ENCODE measurements at places on chromosomes 3 and 15.

DNA sequence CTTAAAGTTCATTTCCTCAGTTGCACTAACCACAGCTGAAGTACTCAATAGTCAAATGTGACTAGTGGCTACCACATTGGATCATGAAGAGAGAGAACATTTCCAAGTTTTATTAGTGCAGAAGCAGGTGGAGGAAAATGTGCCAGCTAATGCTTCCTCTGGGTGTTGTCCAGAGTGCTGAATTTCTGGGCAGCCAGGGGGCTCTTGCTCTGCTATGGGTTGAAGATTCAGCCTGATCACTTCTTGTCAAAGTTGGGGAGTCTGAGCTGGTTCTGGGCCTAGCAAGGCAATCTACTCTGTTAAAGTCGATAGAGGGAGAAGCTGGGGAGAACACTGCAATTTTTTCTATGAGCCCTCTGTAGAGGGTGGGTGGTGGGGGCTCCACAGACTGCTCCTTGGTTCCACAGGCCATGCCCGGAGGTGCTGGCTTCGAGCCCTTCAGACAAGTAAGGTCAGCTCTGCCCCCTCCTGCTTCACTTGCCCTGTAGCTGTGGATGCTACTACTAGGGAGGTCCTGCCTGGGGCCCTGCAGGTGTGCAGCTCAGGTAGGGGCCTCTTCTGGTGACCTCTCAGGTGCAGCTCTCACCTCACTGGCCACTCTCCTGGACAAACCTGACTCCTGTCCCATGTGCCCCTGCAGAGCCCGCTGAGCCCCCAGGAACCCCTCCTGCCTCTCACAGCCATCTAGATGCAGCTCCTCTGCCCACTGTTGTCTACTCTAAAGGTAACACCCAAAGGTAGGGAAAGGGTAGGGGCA, 8.2 kb downstream of the ALG3 start:
- no peak for DNase-seq

- DNase-seq, result no peak
Measured at GRCh38 chr3:127714125-127714571, 41.4 kb downstream of the ABTB1 start.

DNA sequence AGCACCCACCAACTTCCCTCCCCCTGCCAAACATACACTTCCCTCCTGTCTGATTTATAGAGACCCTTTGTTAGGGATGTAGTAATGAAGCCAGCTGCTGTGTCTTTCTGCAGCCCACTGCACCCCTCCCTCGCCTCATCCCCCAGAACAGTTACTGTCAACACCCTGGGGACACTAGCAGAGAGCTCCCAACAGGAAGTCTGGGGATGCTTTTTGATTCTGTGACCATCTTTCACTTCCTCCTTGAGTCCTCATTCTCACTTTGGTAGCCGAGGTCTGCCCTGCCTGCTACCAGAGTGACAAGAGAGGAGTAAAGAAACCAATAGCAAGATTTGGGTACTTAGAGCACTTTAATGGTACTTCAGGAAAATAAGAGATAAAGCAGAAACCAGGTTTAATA, 201.6 kb downstream of the SATB1 start:
- DNase-seq, result peak; percentile 84

- DNase-seq, result peak; percentile 87
Measured at GRCh38 chr15:85296615-85297402, 83.6 kb upstream of the AKAP13 start.

DNA sequence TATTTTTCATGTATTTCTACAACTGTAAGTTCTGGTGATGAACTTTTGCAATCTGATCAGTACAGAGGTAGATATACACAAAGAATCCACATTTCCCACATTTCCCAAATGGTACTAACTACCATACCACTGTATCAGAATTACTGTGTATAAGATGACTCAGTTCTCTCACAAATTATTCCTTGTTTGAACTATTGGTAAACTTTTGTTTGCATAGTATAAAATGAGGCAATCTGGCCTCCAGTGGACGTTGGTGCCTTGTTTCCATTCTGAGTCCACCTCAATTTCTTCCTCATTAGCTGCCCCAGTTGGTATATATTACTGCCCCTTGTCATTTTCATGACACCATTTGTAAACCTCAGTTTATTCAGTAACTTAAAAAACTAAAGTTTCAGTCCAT, 38.5 kb downstream of the SPTSSB start:
- DNase-seq, result no peak

- no peak for DNase-seq
Measured at GRCh38 chr3:100325827-100326226, 8.7 kb upstream of the NIT2 start.

DNA sequence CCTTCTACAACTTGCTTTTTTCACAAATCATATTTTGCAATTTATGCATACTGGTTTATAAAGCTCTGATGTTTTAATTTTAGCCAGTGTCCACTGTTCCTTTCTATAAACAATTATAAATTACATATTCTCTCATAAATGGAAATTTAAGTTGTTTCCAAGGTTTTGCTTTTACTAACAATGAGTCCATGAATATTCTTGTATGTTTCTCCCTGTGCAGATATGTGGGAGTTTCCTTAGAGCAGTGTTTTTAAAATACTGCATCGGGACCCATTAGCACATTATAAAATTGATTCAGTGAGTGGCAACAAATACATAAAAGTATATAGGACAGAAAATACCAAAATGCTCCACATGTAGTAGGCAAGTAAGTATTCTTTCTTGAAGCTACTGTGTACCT, 235.6 kb downstream of the PCCB start:
- DNase-seq, result no peak

GRCh38 chr3:17412950-17413530, 329.4 kb downstream of the TBC1D5 start:
- peak; percentile 67 for DNase-seq

DNA sequence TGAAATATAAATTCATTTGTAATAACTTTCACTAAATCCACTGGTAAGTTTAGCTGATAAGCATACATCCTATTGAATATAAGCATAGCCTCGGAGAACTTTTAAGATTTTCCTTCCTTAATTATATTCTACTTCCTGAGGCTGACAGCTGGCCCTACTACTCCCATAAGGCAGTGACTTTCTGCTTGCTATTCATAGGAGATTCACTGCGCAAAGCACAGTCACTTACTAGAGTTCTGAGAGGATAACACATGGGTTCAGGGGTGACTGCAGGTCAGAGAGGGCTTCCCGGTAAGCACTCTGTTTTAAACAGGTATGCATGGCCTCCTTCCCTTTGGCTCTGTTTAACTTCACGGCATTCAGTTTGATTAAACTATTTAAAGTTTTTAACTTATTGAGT, 75.8 kb downstream of the FAIM start:
- no peak for DNase-seq

DNA sequence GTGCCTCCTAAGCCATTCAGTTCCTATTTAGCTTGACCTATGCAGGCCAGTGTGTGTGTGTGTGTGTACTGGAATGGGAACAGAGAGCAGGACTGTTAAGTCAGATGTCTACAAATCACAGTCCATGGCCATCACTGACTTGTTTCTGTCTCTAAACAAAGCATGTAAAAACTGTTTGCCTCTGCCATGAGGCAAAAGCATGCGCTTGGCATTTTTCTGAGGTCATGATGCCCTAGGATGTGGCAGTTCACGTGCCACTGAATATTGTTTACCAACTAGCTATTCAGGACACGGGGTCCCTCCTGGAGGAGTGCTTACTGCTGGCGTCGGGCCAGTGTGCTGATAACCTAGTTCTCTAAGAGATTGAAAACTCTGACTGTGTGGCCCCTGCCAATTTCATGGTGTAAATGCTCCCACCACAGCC, 8.2 kb upstream of the ATP13A3 start:
- no peak for DNase-seq

- DNase-seq, result no peak
Measured at GRCh38 chr3:14877469-14877868, 58.7 kb downstream of the FGD5 start.

DNA sequence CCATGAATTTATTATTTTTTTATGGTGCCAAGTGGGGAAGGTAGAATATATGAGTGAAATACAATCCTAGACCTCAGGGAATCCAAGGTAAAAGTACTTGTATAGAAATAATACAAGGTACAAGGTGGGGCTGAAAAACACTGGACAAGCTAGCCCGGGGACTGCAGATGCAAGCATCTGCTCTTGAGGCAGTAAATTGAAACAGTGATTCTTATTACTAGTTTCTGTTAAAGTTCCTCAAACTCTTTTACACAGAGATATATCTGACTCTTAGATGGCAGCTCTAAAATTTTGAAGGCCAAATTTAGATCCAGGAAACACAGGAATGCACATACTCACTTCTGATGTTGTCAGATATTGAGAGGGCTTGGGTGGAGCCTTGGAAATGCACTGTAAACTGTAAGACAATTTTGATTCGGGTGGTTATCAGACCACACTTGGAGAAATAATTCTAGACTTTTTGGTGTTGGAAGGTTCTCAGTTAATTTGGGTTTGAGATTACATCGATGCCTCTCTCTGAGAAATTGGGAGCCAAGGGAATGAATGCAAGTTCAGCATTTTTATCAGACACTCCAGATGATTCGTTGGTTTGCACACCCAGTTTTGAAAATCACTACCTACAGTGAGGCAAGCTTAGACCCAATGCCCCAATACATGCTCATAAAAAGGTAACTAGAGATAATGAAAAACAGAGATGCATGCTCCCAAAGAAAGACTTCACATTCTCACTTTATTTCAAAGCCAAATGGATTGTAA, 7.3 kb downstream of the TP63 start:
- DNase-seq, result no peak

- DNase-seq, result peak; percentile 21
Measured at GRCh38 chr15:92161039-92161670, 232.5 kb upstream of the ST8SIA2 start.

DNA sequence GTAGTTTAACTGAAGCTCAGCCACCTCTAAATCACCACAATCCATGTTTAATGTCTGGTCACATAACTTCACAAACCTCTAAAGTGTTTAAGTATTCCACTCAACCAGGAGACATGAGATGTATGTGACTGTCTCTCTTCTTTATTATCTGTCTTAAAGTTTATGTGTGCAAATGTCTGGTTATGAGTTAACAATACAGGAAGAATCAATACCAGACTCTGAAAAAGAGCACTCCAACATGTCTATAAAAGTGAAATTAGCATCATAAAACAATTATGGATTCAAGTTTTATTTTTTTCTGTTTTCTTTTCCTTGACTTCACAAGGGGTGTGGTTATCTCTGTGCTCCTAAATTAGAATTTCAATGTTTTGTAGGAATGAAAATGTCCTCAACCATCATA, 44.8 kb upstream of the AGBL1 start:
- DNase-seq, result no peak

GRCh38 chr3:33287672-33288282, 10.5 kb downstream of the FBXL2 start:
- DNase-seq, result no peak

GRCh38 chr3:102608875-102609274, 174.1 kb downstream of the ZPLD1 start:
- no peak for DNase-seq

GRCh38 chr15:48868536-48868935, 9.4 kb upstream of the EID1 start:
- DNase-seq, result no peak

DNA sequence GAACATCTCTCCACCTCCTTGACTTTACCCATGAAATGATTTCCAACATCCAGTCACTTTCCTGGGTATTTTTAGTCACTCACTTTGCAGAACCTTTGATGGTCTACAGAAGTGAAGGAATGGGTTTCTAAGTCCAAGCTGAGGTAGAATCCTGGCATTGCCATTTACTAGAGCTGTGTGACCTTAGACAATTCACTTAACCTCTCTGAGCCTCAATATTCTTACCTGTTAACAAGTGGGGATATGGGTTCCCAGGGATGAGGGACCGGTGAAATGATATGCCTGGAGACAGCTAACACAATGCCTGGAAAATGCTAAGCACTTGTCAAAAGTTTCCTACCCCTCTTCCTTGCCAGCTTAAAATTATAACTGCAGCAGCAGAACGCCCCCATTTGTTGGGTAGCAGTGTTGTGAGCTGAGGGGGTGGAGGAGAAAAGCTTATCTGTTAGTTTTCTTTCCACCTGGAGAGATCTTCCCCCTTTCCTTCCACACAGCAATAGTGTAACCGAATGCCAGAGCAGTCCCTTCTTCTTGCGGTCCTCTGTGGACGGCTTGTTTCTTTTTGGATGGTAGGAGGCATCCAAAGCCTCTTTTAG, 319.2 kb upstream of the LRRFIP2 start:
- no peak for DNase-seq

GRCh38 chr15:42102646-42103235, 8.4 kb upstream of the PLA2G4D start:
- DNase-seq, result no peak

All from B cell (primary cell).